Stimulated activated CD4-positive, alpha-beta T cell treated with anti-CD3 and anti-CD28 coated beads, Interleukin-4, amount 100 ng/mL, for 4 hours (primary cell): ENCODE measurements at places on chromosomes 6 and 20.

DNA sequence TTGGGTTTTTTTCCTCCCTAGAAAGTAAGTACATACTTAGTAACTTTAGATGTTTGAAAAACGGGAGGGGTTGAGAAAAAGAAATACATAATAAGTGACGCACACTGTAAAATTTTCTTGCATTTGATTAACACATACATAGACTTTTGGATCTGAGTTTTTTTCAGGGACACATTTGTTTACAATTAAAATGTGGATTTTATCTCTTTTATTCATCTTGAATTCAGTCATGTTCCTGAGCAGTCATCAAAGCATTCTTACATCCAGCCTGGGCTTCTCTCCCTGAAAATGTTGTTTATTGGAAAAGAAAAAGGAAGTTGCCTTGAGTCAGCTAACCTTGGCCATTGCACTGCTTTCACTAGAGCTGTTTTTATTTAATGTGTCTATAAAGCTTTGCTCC lies 8.7 kb upstream of the RPP40 start:
- DNase-seq: no peak

DNA sequence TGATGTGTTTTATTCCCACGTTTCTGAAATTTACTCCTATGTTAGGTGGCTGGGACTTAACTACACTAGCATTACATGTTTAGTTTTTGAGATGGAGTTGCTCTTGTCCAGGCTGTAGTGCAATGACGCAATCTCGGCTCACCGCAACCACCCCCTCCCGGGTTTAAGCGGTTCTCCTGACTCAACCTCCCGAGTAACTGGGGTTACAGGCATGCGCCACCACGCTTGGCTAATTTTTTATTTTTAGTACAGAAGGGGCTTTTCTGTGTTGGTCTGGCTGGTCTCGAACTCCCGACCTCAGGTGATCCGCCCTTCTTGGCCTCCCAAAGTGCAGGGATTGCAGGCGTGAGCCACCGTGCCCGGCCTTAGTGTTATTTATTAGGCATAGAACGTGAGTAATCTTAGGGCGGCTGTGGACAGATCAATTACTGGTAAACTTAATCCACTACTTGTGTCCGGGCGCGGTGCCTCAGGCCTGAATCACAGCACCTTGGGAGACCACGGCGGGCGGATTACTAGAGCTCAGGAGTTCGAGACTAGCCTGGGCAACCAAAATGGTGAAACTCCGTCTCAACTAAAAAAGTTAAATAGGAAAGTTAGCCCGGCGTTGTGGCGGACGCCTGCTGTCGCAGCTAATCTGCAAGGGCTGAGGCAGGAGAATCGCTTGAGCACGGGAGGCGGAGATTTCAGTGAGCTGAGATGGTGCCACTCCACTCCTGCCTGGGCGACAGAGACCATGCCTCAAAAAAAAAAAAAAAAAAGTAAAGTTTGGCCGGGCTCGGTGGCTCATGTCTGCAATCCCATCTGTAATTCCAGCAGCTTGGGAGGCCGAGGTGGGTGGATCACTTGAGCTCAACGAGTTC lies 123.7 kb upstream of the BTN3A2 start:
- DNase-seq: no peak

DNA sequence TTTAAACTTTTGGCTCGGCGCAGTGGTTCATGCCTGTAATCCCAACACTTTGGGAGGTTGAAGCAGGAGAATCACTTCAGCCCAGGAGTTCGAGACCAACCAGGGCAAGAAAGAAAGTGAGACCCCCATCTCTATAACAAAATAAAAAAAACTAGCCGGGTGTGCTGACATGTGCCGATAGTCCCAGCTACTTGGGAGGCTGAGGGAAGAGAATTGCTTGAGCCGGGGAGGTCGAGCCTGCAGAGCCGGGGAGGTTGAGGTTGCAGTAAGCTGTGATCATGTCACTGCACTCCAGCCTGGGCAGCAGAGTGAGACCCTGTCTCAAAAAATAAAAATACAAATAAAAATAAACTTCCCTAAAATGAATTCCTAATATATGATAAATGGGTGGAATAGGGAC lies 50.4 kb downstream of the ZMYND8 start:
- DNase-seq: no peak

DNA sequence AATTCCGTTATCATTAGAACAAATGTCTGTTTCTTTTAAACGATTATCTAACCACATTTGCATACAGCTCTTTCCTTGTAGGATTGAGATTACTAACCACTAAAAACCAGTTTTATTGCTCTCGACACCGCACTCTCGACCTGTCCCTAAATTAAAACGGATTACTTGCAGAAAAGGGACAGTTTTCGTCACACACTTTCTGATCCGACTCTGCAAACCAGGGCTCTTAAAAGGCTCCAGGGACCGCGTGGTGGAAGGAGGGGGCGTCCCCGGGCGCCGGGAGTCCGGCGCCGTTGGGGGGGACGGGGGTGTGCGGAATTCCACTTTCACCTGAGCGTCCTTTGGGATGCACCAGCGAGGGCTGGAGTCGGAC lies 731 bp downstream of the MAK start:
- DNase-seq: no peak

DNA sequence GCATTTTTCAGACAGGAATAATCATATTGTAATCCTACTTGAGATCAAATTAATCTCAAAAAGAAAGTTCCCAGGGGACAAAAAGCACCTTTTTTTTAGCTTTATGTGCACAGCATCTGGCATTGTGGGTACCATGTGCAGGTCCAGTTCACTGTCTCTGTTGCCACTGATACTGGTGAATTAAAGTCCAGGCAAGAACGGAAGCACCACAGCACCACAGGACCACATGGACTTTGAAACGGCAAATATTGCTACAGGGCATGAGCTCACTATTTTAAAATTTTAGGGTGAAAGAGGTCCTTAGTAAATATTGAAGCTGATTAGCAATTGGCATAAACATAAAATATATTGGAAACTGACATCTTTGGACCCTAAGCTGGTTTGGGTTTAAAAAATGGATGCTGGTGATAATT lies 709.0 kb downstream of the EPM2A start:
- DNase-seq: no peak

GRCh38 chr6:46926481-46926880 lies 4.7 kb upstream of the ADGRF5 start:
- DNase-seq: no peak

DNA sequence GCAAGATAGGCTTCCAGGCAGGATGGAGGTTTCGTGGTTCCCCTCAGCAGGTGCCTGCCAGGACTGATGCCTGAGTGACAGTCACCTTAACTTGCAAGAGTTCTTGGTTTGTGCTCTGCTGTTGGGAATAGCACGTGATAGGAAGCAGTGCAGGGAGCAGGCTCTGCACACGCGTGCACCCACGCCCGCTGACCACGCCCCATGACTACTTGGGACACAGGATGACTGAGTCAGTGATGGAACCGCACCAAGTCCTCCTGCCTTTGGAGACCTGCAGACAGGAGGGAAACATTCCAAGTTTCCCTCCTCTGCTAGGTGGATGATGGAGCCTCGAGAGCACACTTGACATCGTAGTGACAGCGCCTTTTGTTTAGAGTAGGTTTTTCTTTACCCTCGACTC lies 164.2 kb downstream of the DTNBP1 start:
- no peak for DNase-seq

GRCh38 chr6:25956226-25956625 lies 6.4 kb upstream of the TRIM38 start:
- no peak for DNase-seq

DNA sequence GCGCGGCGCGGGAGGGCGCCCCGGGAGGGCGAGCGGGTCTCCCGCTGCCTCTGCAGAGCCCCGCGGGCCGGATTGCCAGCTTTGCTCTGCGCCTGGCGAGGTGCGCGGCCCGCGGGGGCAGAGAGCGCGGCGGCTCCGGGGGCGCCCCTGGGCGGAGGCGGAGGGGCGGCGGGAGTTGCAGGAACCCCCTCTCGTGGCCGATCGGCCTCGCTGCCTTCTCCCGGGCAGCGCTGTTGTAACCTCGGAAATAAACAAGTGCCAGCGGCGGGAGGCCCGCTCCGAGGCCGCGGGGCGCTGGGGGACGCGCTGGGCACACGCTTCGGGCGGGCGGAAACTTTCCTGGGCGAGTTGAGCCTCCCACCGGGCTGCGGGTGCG lies 1.2 kb downstream of the CDH4 start:
- no peak for DNase-seq

DNA sequence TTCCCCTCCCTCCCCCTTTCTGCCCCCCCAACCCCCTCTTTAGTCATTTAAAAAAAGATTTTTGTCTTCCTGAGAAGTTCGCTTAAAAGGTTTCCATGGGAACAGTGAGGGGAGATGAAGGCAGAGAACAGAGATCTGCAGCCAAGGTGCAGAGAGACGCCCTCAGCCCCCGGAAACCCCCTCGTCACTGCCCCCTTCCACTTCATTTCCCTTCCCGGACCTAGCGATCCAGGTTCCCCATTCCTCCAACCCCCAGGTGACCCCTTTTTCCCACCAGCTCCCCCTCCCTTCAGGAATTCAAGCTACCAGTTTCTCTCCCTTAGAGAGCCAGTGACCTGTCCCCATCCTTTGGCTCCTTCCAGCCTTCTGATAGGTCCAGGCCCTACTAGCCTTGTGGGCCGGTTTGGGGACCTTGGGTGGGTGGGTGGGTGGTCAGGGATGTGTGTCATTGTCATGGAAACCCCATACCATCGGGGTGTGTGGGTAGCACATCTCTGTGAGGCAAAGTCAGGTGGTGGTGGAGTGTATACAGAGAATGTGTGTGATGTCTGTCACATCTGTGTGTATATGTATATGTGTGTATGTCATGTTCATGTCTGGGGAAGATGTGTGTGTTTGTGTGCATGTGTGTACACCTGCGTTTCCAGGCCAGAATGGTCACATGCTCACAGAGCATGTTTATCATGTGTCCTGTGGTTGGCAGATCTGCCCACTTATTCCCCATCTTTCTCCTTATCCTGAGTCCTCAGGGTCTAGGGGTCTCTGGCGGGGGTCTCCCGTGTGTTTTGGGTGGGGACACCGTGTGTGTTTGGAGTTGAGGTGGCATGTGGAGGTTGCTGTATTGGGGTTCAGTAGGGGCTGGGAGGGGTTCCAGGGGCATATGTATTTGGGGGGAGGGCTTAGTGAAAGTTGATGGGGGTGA lies 7.0 kb downstream of the SYNGAP1 start:
- no peak for DNase-seq

DNA sequence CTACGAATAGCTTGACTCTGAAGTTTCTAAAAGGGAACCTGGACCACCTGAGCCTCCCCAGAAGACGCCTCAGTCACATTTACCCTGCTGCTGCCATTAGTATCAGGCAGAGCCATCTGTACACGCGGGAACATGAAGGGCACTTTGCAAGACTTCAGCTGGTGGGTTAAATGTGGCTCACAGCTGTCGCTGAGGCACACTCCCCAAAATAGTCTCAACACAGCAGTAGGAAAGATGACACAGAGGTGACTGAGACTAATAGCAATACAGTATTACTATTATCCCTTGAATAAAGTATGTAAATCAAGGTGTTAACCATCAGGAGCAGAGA lies 29.0 kb downstream of the PSMB1 start:
- DNase-seq: no peak

- DNase-seq: no peak
Measured at GRCh38 chr6:33189625-33190448, 2.4 kb downstream of the COL11A2 start.

DNA sequence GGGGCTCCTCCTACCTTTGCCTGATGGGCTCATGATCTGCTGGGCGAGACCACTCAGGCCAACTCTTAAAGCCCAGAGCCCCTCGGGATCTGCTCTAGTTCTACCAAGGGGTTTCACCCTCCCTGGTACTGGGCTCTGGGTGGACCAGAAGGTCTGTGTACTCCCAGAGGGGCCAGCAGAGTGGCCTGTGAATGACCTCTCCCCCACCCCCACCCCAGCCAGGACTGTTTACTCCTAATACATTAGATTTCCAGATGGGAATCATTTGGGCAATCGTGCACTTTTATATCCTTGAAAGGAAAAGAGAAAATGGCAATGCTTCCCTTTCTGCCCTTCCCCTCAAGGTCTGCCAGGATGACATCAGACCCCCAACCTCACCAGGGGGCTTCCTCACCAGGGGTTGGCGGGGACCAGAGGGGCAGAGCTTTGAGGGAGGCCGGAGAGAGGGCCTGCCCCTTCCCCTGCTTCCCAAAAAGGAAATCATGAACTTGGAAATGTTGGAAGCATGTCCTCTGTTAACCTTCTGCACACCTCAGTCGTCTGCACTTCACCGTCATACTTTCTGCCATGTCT lies 37.1 kb upstream of the PMEPA1 start:
- no peak for DNase-seq

DNA sequence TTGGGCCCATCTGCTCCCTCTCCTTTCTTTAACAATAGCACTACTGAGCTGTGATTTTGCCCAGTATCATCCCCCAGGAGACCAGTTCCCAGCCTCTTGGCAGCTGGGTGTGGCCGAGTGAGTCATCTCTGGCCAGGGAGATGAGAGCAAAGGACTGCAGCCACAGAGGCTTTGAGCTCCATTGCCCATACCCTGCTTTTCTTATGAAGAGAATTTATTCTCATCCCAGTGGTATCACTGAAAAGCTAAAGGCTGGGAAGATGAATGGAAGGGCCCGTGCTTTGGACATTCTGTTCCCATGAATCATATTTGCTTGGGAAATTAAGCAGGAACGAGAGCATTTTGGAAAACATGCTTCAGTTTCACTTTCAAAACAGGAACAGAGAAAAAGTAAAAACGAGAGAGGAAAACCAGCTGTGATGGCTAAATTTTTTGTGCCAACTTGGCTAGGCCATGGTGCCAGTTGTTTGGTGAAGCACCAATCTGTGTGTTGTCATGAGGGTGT lies 14.9 kb downstream of the CST3 start:
- no peak for DNase-seq

GRCh38 chr6:131687022-131687421 lies 14.2 kb downstream of the OR2A4 start:
- no peak for DNase-seq

DNA sequence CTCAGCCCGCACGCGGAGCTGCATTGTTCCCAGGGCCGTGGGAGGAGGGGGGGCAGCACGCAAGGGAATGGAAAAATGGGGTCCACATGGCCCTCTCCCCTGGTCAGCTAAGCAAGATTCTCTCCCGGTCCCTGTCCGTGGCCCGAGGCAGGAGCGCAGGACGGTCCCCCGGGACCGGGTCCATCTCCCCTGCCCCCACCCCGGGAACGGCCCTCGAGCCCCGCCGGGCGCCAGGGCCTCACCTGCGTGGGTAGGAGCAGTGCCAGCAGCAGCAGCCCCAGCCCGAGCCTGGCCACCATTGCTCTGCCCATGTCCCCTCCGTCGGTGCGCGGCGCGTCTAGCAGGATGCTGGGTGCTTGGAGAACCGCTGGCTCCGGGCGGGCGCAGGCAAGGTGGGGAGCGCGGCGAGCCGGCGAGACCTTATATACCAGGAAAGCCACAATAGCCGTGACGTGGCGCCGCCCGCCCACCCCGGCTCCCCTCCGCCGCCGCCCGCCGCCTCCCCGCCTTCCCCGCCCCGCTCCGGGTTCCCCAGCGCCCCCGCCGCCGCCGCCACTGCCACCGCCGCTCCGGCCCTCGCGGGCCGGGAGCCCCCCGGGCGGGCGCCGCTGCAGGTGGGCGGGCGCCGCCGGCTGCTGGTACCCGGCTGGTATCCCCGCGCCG lies at the start of gene CD24:
CD24 (minus strand) TSS at position 394 of the 663 bp plus-strand sequence; CDS start at position 311, 83 bp downstream.
- DNase-seq: peak; percentile 35

GRCh38 chr20:32067234-32067821 lies 15.3 kb downstream of the HCK start:
- no peak for DNase-seq
